ENCODE measurements at places on chromosomes 7 and 10.
A peak's percentile ranks its signal among the peaks of the same experiment; 100 is the strongest.

DNA sequence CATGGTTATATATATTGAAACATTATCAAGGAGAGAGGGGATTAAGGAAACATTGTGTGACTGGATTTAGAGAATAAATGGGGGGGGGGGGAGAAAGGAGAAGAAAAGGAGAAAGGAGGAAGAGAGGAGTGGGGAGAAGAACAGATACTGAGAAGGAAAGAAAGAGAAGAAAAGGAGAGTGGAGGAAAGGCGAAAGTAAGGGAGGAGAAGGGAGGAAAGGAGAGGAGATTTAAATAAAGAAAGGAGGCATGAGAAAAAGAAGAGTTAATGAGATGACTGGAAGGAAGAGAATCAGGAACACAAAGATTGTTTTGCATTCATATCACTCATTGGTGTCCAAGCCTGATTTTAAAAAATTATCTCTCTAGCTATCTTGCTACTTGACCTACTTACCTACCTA is 16.1 kb upstream of the TSPAN12 start:
- no peak for DNase-seq

- no peak for DNase-seq
Observed at GRCh38 chr10:26441491-26442214, 3.5 kb downstream of the APBB1IP start.

DNA sequence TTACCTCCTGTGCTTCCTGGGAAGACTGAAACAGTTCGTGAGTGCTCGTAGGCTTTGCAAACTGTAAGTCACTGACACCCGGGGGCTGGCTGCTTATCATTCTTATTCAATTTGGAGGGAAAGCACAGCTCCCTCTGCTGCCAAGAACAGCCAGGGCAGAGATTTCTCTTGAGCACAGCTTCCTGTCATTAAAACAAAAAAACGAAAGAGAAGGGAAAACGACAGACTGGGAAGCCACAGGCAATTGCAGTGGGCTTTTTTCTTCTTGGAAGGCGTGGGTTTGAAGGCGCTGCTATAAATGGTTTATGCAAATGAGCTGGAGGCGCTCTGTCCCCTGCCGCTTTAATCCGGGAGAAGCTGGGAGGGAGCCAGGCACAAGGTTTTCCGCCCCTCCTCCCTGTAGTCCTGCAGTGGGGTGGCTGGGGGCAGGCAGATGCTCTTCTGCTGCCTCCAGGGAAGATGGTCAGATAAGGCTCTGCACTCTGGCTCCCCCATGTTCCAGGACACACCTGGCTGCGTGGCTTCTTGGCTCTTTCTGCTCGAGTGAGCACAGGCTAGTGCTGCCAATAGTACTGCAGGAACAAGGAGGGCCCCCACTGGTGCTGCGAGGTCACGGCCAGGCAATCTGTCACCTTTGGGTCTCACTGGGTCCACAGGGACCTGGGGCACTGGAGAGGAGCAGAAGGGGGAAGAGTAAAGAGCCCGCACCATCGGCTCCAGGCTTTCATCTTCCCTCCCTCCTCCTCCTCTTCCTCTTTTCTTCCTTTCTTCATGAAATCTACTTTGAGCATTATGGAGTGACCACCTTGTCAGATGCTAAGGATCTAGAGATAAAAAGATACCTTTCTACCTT is 49.5 kb downstream of the NEURL1 start:
- DNase-seq = peak; percentile 78

- no peak for DNase-seq
Observed at GRCh38 chr10:116671274-116671926, 50.6 kb downstream of the PNLIPRP2 start.

GRCh38 chr10:133143200-133143533 is 16.9 kb upstream of the KNDC1 start:
- no peak for DNase-seq
